ENCODE measurements at places on chromosomes 12 and 14.

DNA sequence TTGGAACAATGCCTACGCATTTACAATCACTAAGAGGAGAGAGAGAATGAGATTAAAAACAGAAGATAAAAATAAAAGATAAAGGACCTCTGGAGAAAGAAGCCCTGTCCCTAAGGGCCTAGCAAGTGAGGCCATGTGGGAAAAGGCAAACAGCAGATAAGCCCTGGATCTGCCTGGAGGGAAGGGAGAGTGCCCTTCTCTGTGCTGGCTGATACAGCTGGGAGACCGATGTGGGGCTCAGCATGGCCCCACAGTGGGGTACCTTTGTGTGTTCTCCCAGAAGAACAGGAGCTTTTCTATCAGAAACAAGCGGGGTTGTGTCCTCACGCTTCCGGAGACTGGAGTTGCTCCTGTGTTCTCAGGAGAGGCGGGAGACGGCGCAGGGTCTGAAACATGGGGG, 59.9 kb downstream of the TMCC3 start:
- no peak for DNase-seq

DNA sequence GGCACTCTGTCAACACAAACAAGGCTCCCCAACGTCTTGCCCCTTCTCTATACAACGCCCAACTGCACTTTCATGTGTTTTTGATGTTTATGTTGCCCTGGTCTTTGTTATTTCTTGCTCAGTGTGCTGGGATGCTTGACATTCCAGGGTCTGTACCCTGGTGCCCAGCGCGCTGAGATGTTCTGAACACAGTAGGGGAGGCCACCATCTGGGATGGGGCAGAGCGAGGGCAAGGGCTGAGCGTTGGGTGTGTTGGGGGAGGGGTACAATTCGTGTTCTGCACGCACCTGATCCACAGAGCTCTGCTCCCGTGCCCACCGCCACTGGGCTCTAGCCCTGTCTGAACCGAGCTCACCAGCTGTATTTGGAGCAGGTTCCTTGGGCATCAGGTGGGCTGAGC, 52.9 kb downstream of the ISCA2 start:
- DNase-seq: no peak

DNA sequence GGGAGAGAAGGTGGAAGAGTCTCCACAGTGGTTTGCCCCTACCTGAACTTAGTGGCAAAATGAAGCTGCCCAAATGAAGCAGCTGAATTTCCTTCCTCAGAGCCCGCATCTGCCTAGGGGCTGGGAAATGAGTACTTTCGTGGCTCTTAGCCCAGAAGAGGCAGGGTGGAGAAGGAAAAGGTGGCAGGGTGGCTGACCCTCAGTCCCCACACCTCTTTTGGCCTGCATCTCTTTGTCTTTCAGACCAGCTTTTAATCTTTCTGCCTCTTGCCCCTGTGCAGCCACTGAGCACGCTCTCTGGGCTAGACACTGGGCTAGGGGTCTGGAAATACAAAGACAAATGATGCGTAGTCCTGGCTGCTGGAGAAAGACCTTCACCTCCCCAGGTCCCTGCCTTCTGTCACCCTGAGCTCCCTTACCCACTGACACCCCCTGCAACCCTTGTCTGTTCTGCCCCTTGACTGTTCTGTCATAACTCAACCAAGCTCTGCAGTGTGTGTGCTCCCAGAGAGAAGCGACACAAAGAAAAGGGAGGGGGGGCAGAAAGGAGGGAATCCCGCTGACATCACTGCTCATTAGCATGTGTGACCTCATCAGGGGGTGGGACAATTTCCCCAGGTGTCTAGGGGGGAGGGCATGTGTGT, 371 bp upstream of the REM2 start:
- peak; percentile 49 for DNase-seq

DNA sequence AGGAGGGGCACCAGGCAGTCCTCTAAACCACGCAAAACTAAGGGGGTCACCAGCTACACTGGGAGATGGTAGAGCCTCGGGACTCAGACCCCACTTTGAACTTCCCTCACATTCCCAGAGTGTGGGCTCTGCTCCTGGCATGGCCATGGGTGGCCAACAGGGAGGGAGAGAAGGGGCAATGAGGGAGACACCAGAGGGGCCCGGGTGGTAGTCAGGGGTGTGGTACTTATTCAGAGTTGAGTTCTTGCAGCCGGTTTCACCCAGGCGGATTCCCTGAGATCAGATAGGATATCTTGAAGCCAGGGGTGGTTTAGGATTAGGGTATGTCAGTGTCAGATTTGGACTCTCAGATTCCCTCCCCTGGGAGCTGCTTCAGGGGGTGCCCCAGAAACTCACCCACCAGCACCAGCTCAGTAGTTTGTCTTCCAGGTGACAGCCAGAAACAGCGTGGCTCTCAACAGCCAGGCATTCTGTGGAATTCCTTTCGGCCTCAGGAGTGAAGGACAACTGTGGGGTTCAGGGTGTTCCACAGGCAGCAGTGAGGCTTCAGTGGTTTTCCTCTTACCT, 56.0 kb downstream of the ELK3 start:
- DNase-seq: no peak

- no peak for DNase-seq
These were observed 52.2 kb upstream of the PLBD1 start for GRCh38 chr12:14619741-14620501.

- no peak for DNase-seq
These were observed 47.8 kb downstream of the FERMT2 start for GRCh38 chr14:52902971-52903619.

GRCh38 chr12:85814741-85815140, 21.5 kb downstream of the RASSF9 start:
- no peak for DNase-seq

DNA sequence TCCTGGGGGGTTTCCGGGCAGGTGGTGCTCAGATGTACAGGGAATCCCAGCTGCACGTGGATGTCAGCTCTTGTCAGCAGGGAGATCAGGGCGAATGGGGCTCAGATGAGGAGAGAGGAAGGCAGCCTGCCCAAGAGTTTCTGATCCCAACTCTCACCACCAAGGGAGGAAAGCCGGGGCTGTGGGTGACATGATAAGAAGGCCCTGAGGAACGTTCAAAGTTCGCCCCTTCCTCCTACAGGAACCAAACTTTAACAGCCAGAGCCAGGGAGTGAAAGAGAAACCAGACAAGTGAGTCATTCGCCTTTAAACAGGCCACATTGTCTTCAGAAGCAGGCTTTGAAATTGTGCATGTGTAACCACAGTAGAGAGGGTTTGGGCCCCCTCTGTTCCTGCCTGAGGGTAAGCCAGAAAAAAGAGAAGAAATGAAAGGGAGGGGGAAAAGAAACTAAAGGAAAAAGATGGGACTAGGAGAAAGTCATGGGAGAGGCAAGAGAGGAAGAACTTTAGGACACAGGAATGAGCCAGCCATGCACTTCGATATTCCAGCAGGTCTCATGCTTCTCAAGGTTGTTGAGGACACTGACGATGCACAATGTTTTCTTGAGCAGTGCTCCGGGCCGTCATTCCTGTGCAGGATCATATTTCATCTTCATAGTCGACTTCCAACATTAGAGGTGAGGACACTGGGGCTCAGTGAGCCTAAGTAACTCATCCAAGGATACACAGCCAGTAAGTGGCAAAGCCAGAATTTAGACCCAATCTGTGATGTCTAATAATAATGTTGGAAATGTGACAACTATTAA, 691.4 kb upstream of the TBX3 start:
- no peak for DNase-seq

- no peak for DNase-seq
These were observed 30.1 kb upstream of the LIMA1 start for GRCh38 chr12:50313256-50313931.

DNA sequence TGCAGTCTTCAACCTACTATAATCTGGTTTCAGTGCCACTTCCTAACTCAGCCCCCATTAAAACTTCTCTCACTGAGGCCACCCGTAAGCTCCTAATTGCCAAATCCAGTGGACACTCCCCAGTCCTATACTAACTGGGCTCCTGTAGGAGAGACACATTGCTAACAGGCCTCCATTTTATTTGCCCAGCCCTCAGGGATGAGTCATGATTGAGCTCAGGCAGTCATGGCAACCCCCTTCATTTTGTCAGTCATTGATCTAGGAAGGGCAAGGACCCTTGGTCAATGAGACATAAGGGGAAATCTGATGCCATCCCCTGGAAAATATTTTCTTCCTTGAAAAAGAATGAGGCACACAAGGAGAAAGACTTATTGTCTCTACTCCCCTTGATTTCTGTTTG, 70.1 kb upstream of the HIF1A start:
- DNase-seq: no peak

GRCh38 chr14:104335176-104335575, 196.8 kb downstream of the KIF26A start:
- no peak for DNase-seq

GRCh38 chr12:56086096-56086495, 6.1 kb downstream of the ERBB3 start:
- DNase-seq: no peak
